Stimulated activated CD4-positive, alpha-beta T cell treated with anti-CD3 and anti-CD28 coated beads, Interleukin-15, amount 100 ng/mL, for 24 hours (primary cell): ENCODE measurements at places on chromosomes 2 and 18.

GRCh38 chr2:118371515-118371914 lies 283.2 kb downstream of the INSIG2 start:
- peak; percentile 4 for DNase-seq

- DNase-seq, result no peak
Measured at GRCh38 chr2:211898702-211899101, 639.9 kb downstream of the ERBB4 start.

DNA sequence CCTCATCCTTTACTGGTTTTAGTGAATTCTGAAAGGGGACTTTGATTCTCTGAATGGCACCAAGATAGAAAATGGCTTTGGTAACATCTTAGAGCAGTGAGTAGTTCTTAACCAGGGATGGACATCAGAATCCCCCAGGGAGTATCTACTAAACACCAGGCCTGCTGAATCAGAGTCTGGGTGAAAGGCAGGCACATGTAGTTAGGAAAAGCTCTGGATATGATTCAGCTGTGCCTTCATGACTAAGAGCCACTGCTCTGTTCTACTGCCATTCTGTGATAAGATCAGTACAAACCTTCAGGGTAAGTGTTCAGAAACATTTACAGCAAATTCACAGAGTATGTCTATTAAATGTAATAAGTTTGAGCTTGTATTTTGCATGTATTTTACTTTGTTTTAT lies 46.2 kb upstream of the B3GNT2 start:
- DNase-seq, result no peak

DNA sequence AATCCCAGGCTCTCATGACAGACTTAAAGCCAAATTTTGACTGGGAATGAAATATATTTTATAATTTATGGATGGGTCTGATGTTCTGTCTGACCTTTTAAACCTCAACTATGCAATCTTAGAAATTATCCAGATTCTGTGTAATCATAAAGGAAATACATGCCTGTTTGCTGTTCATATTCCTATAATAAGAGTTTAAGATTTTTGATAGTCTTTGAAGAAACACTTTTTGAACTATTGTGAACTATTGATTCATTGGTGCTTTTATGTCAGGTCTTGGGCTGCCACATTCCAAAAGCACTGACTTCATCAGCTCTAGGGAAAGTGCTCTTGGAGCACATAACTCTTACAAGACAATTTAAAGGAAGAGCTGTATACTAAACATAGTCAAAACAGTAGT lies 64.2 kb downstream of the CCDC150 start:
- no peak for DNase-seq
